Uterine smooth muscle cell (primary cell): ENCODE measurements at places on chromosomes 5 and 9. TPM values are rescaled to one million over a fixed set of nuclear protein-coding genes. Genes with fewer than 3 reads are reported as not detected.

Gene PCDHGC5
- 2.3 and 2.9 TPM in 2 replicates for total RNA-seq

Gene VAV2
- 17.4 and 17.8 TPM in 2 replicates for total RNA-seq

Gene DIPK1B
- 0.22 and 1.1 TPM in 2 replicates for total RNA-seq

Gene SOX30
- 0.12 TPM in 1 of 2 replicates, not detected in the other for total RNA-seq

Gene RELL2
- 4.9 TPM in 2 replicates for total RNA-seq

Gene ZFP2
- total RNA-seq: 0.22 and 1.4 TPM in 2 replicates

Gene TXNDC8
- total RNA-seq: not detected in 2 replicates

Gene SPINK6
- total RNA-seq: not detected in 2 replicates
